CD4-positive, alpha-beta T cell treated with Interleukin-10 for 1 hour (primary cell): ENCODE measurements at places on chromosomes 7 and 10.

DNA sequence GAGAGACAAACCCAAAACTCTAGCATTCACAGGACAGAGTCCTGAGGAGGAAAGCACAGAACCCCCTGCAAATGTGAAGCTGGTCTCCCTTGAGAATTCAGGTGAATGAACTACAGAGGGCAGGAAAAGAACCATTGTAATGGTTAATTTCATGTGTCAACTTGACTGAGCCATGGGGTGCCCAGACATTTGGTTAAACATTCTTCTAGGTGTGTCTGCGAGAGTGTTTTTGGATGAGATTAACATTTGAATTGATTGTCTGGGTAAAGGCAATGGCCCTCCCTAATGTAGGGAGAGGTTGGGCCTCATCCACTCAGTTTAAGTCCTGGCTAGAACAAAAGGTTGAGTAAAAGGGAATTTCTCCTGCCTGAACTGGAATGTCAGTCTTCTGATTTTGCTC is 15.7 kb upstream of the CDK1 start:
- no peak for DNase-seq

GRCh38 chr7:18916826-18917225 is 200.6 kb downstream of the TWIST1 start:
- no peak for DNase-seq

DNA sequence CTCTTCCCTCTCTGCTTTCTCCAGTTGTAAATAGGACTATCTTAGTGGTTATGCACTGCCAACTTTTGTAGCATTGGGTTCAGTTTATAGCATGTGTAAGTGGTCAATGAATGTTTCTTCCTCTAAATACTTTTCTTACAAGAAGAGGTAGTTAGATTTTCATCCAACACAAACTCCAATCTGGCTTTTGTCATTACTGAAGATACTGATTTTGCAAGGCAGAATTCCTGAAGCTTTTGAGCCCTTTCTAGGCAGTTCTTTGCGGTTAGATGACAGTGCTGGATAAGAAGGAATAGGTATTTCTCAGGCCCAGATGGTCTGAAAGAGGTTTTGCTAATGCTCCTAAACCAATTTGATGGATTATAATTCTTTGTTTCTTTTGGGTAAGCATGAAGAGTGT is 60.5 kb downstream of the BICC1 start:
- DNase-seq: no peak

GRCh38 chr7:151743481-151743983 is 133.4 kb downstream of the PRKAG2 start:
- no peak for DNase-seq

GRCh38 chr10:97204826-97205679 is 19.3 kb upstream of the SLIT1 start:
- no peak for DNase-seq
